ENCODE measurements at places on chromosomes 16 and 17. TPM values are rescaled to one million over a fixed set of nuclear protein-coding genes. Genes with fewer than 3 reads are reported as not detected.
A peak's percentile ranks its signal among the peaks of the same experiment; 100 is the strongest.

EFCAB5 gene
- total RNA-seq, result 0.29 TPM

GRCh38 chr16:12271006-12271405 lies 294.5 kb downstream of the SNX29 start:
- DNase-seq, result peak; percentile 67

- no peak for DNase-seq
Observed at GRCh38 chr16:24653725-24654124, 75.7 kb upstream of the TNRC6A start.

ERN1 gene
- total RNA-seq, result 12.1 TPM

EEF2K gene
- total RNA-seq, result 34.2 TPM

DNA sequence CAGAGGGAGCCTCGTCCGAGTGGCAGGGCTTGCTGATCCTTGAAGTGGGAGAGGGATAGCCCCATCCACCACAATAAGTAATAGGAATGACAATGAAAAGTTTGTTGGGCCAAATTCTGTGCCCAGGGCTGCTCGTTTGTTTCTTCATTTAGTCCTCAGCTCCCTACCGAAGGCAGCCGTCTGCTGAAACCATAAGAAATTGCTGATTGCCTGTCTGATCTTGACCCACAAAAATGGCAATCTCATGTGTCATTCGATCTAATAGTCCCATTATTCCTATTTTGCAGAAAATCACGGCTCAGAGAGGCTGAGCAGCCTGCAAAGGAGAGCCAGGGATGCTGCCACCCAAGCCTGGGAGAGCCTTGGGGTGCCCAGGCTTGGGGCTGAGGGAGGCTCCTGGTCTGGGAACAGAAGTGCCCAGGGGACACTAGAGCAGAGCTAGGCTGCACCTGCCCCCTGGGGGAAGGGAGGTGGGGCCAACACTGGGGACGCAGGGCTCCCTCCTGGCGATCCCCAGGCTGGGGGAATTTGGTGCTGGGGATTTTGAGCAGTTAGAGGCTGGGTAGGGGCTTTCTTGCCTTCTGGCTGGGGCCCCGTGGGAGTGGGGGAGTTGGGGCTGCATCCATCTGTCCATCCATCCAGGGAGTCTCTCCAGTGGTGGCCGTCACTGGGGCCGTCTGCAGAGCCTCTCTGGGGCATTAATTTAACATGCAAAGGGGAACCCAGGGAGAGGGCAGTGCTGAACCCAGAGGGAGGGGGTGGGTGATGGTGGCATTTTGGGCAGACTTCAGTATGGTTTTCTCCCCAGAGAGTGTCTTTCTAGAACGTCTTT lies 53.5 kb downstream of the SOCS1 start:
- DNase-seq, result peak; percentile 87

DNA sequence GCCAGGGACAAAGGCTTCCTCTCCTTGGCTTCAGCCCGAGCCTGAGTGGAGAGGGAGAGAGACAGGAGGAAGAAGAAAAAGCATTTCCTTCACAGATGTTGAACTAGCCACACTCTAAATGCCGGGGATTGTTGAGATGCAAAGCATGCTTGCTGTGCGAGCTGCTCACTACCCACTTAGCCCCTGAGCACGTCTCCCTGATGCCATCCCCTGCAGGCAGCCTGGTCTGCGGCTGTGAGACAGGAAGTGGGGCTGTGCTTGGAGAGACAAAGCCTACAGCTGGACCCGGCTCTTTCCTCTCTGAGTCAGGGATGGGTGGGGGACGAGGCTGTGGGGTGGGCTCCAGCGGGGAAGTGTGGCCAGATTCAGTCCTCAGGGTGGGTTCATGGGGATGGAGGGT lies 13.7 kb downstream of the WNT9B start:
- DNase-seq, result peak; percentile 84

PARD6A gene
- 2.4 TPM for total RNA-seq

GRCh38 chr16:85173146-85173980 lies 61.1 kb upstream of the CIBAR2 start:
- DNase-seq, result peak; percentile 99

- DNase-seq, result peak; percentile 31
Observed at GRCh38 chr17:16909472-16910246, 62.3 kb downstream of the TNFRSF13B start.

DNA sequence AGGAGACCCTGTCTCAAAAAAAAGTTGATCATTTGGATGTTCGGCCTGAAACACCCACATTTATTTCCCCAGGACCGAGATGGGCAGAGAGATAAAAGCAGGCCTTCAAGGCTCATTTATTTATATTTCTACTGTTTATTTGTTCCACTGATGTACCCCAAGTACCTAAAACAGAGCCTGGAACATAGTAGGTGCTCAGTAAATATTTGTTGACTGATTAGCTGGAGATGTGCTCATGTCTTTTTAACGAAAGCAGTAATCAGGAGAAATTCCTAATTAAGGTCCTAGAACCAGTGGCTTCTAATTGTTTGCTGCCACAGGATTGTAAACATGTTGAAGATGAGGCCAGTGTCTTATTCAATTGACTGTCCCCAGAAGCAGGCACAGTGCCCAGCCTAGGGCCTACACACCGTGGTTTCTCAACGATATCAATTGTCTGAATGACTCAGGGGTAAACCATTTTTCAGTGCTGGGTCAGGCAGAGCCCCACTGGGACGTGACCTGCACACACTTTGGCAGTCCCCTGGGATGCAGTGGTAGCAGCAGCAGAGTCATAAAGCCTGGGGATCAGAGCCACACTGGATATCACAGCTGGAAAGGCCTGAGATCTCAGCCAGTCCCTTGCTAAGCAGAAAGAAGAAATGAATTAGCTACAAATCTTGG lies 34.8 kb downstream of the SOST start:
- peak; percentile 88 for DNase-seq

DNA sequence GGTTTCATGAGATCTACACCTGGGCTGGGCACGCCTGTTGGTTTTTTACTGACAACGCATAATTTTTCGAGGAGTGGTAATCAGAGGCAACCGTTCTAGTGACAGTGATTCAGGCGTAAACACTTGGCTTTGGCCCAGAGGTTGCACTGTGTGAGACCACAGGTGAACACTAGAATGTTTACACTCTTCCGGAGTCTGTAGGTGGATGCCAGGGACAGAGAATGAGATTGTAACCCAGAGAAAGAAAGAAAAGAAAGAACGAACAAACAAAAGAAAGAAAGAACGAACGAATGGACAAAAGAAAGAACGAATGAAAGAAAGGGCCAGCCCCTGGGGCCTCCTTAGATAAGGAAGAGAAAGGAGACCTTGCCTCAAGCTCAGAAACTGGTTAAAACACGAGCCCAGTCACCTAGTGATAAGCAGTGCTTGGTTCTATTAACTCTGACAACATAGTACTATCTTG lies 113.2 kb downstream of the PRKCB start:
- DNase-seq, result no peak

DNA sequence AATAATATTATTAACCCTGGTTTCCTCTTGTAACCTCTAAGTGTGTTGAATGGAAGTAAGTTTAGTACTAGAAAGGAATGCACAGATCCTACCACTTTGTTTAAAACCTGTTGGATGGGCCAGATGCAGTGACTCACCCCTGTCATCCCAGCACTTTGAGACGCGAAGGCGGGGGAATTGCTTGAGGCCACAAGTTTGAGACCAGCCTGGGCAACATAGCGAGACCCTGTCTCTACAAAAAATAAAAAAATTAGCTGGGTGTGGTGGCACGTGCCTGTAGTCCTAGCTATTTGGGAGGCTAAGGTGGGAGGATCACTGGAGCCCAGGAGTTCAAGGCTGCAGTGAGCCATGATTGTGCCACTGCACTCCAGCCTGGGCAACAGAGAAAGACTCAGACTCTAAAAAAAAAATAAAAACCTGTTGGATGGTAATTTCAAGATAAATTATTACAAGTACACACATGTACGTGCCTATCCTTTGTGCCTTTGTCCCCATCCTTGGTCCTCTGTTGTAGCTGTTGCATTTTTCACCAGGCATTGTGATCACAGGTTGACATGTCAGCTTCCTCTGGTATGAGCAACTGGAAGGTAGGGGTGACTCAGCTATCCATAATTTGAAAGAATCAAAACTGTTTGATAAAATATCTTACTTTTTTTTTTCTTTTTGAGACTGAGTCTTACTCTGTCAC lies 30.7 kb upstream of the METTL9 start:
- DNase-seq, result peak; percentile 29

DNA sequence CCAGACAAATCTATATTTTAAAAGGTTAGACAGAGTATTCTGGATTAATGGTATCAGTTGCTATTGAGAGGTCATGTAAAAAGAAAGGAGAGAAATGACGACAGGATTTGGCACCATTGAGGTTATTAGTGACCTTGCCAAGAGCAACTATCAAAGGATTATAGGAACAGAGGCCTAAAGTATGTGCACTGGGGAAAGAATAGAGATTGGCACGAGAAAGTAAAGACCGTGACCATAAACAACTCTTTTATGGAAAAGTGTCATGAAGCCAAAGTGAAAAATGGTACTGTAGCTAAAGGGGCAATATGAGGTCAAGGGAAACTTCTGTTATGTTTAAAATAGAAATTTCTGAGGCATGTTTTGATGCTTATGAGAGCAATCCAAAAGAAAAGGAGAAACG lies 115.2 kb upstream of the KIF2B start:
- DNase-seq, result no peak

KRT40 gene
- total RNA-seq, result not detected

GRCh38 chr17:3940965-3941698 lies 23.1 kb downstream of the ATP2A3 start:
- DNase-seq, result no peak

MARVELD3 gene
- 0.88 TPM for total RNA-seq

DNA sequence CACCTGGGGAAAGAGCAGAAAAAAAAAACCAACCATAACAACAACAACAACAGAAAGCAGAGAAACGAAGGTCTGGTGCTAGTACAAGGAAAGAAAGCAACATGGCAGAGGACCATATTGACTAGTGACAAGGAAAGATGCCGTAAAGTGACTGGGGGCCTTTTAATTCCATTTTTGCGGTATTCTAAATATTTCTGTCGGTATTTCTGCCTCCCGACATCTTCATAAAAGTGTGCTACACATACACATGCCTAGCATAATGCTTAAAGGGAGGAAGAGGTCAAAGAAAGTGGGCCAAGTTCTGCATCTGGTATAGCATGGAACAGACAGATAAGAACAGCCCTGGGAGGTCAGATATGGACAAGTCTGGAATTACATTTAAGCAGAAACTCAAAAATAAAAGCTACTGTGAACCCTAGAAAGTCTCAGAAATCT lies 19.5 kb upstream of the RNF43 start:
- DNase-seq, result no peak

All from osteoblast (primary cell).